ENCODE measurements at places on chromosomes 2 and 18.

GRCh38 chr2:170362871-170363631 lies 185.1 kb downstream of the MYO3B start:
- no peak for DNase-seq

- DNase-seq: no peak
Observed at GRCh38 chr2:58930537-58930936, 689.4 kb upstream of the FANCL start.

- DNase-seq: no peak
Observed at GRCh38 chr18:44732599-44732998, 51.9 kb downstream of the SETBP1 start.

GRCh38 chr2:219230059-219230540 lies 494 bp downstream of the ANKZF1 start:
- peak; percentile 55 for DNase-seq

GRCh38 chr2:157747695-157748370 lies 119.2 kb upstream of the ACVR1C start:
- DNase-seq: no peak

GRCh38 chr18:32093102-32093511 lies 1.4 kb downstream of the RNF138 start:
- no peak for DNase-seq

GRCh38 chr2:129233166-129233565 lies 746.3 kb upstream of the RAB6C start:
- DNase-seq: no peak

DNA sequence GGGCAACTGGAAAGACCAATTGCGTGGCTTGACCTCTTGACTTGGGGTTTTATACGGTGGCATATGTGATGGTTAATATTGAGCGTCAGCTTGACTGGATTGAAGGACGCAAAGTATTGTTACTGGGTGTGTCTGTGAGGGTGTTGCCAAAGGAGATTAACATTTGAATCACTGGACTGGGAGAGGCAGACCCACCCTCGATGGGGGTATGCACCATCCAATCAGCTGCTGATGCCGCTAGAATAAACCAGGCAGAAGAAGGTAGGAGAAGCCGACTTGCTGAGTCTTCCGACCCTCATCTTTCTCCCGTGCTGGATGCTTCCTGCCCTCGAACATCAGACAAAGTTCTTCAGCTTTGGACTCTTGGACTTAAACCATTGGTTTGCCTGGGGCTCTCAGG lies 34.2 kb upstream of the YPEL5 start:
- no peak for DNase-seq

GRCh38 chr18:31773774-31774476 lies 13.2 kb upstream of the SLC25A52 start:
- DNase-seq: no peak

DNA sequence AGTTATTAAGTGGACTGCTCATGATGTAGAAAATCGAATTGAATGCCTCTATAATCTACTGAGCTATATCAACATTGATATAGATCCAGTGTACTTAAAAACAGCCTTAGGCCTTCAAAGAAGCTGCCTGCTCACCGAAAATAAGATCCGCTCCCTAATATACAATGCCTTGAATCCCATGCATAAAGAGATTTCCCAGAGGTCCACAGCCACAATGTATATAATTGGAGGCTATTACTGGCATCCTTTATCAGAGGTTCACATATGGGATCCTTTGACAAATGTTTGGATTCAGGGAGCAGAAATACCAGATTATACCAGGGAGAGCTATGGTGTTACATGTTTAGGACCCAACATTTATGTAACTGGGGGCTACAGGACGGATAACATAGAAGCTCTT lies 2.0 kb downstream of the KLHL23 start:
- DNase-seq: no peak

GRCh38 chr2:19933351-19933981 lies 31.7 kb upstream of the TTC32 start:
- no peak for DNase-seq

DNA sequence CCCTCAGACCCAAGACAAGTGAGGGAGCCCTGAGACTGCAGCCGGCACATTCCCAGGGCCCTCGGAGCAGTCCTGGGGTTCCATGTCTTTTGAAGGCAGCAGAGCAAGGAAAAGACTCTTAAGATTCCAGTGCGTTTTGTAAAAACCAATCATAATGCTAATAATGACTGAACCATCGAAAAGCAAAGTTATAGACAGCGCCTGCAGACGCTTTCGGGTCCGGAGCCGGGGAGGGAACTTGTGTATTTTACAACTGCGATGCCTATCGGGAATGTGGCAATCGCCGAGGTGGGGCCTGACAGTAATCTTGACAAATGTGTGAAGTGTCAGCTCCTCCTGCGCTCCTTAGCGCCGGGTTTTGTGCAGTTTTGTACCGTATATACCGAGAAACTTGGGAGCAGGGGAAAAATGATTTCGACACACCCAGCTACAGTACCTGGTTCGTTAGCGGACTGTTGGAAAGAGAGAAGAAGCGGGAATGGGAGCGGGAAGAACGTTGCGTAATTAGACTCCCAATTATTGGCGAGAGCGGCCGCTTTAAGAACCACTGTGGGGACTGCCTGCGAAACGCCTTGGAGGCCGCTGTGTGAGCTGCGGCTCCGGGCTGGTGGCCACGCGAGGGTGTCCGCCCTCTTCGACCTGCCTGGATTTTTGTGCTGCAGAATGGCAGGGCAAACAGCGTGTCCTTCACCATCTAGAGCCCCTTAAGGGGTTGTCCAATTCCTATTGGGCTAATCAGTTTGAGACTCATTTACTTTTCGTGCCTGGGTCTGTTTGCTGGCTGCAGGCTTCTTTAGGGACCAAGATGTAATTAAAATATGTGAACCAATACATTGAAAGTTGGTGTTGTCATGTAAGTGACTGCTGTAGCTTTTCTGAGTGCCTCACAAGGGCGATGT lies 2.4 kb downstream of the EPAS1 start:
- DNase-seq: peak; percentile 58

- DNase-seq: no peak
Observed at GRCh38 chr2:224209555-224210285, 170.6 kb upstream of the SERPINE2 start.

- no peak for DNase-seq
Observed at GRCh38 chr2:112995346-112995920, 9.8 kb upstream of the IL36A start.

DNA sequence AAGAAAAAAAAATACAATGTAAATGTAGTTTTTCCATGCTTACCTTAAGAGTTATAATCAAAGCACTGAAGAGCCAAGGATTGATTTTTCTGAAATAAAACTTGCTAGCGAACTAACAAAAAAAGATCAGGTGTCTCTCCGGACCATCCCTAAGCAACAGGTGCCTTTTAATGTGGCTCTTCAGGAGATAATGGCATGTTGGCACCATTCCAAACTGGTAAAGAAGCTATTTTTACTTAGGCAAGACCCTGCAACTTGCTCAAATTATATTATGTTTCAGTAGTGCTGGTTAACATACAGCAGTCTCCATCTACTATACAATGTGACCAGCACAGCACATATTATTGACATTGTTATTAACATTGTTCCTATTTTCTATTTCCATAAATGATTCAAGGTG lies 2.3 kb upstream of the GCC2 start:
- DNase-seq: no peak

GRCh38 chr18:79595876-79596374 lies 83.7 kb upstream of the CTDP1 start:
- DNase-seq: no peak

DNA sequence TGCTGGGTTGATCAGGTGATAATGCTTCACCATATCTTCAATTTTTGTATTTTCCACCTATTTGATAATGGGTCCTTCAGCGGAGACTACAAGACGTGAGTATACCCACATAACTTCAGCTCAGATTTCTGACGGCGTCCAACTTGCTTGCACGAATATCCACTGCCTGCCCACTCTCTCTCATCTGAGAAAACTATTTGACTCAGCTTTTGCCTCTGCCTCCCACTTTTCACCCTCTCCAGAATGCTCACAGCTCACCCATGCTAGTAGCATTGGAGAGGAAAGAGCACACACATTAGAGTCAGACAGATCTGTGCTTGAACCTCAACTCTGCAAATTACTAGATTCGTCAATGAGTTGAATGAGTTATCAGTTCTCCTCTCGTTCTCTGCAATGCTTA lies 166.8 kb downstream of the BCL2 start:
- no peak for DNase-seq

DNA sequence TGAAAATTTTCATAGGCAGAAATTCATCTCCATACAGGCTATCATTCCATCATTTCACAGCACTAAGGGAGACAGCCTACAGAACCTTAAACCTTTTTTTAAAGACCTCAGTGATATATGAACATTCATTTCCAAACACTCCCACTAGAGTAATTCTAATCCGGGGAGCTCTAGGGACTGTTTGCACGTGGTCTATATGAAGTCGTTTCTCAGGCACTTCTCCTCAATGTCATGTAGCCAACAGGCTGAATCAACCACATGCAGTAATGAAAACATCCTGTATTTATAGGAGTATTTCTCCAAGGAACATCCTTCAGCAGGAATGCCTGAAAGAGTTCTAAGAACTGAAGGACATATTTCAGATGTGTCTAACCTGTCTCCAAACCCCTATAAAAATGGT lies 97.3 kb upstream of the CREB1 start:
- no peak for DNase-seq

GRCh38 chr2:42953216-42953615 lies 160.8 kb upstream of the HAAO start:
- DNase-seq: no peak

GRCh38 chr2:100954044-100954420 lies 48.1 kb upstream of the RPL31 start:
- no peak for DNase-seq

- no peak for DNase-seq
Observed at GRCh38 chr2:38267270-38267925, 109.7 kb downstream of the ATL2 start.

- DNase-seq: no peak
Observed at GRCh38 chr18:26164571-26164970, 30.9 kb downstream of the PSMA8 start.

DNA sequence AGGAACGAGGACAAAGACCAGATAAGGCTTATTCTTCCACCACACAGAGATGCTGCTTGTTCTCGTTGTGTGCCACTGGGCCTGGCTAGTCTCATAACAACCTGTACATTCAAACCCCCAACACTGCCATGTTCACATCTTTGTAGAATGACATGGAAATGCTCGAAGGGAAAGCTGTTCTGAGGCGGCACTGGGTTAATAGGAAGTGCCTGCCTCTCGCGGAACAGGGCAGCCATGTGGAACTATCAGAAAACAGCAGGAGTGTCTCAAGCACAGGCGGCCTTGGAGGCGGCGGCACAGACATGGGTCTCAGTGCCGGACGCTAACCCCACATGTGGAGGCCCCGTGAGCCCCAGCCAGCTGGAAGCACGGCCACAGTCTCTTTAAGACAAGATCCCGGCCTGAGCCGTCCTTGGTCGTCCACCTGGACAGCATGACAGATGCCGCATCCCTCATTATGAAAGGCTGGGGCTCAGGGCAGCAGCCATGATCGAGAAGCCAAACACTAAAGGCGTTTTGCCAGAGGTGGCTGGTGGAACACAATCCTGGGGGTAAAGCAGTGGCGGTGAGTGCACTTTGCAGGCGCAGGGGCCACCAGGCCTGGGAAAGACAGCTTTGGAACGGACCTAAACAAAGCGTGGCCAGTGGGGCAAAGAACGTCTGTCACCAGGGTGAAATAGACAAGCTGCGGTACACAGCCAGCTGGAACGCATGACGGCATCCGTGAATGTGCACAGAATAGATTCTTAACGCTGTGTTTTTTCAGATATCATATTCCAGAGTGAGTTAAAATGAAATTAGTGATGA lies 161.0 kb downstream of the HDAC4 start:
- DNase-seq: no peak

- no peak for DNase-seq
Observed at GRCh38 chr18:711310-711656, 1.1 kb downstream of the ENOSF1 start.

DNA sequence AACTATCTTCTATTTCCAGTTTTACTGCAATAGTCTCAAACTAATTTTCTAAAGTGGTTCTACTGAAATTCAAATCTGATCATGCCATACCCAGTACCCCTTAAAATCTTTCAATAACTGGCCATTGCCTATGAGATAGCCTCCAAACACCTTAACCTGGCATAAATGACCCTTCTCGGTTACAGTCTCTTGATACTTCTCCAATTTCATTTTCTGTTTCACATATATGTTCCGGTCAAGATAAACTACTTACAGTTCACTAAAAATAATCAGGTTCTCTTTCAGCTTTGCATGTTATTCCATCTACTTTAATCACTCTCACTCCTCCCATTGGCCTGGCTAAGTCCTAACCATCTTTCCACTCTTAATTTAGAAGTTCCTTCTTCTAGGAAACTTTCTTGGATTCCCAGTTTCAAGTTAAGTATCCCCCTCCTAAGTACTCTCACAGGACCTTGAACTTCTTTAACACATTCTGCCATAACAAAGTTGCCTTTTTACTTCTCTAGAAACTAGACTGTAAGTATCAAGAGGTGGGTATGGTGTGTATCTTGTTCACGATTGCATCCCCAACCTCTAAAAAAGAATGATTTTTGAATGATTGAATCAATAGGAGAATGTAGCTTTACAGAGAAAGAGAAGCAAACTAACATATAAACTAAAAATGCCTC lies 110.2 kb upstream of the RBBP8 start:
- no peak for DNase-seq

GRCh38 chr18:79626905-79627749 lies 52.5 kb upstream of the CTDP1 start:
- DNase-seq: no peak

DNA sequence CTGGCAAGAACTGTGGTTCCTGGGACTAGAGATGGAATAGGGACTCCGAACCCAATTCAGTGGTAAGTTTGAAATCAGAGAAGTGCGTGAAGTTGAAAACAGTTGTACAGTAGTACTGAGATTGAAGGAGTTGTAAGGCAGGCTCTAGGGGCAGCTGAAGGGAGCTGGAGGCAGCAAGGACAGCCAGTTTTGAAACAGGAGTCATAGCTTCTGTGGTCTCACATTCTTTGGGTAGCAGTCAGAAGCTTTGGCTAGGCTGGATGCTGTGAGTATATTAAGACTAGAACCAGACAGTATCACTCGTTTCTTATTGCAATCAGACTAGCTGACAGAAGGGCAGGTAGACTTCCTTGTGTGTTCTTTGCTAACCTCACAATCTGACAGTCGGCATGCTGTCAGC lies 64.5 kb upstream of the ADAM23 start:
- DNase-seq: no peak

DNA sequence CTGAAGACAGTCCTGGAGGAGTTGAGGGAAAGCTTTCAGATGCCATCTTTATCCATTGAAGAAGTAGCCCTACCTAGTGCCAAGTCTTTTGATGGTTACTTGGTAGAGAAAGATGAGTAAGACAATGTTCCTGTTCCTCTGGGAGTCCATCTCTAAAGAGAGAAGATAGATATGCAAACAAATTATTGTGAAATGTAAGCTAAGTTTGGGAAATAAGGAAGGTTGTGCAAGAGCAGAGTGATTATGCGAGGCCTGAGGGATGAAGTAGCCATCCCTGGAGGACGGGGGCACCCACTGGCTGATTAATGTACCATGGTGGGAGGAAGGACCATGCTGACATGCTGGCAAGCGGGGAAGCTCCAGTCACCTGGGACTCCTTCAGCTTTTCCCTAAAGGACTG lies 994 bp upstream of the DTNA start:
- no peak for DNase-seq

GRCh38 chr2:6072276-6072675 lies 380.1 kb downstream of the SOX11 start:
- no peak for DNase-seq

All from D341Med (cell line).